ENCODE measurements at places on chromosomes 12 and 14.
A peak's percentile ranks its signal among the peaks of the same experiment; 100 is the strongest.

DNA sequence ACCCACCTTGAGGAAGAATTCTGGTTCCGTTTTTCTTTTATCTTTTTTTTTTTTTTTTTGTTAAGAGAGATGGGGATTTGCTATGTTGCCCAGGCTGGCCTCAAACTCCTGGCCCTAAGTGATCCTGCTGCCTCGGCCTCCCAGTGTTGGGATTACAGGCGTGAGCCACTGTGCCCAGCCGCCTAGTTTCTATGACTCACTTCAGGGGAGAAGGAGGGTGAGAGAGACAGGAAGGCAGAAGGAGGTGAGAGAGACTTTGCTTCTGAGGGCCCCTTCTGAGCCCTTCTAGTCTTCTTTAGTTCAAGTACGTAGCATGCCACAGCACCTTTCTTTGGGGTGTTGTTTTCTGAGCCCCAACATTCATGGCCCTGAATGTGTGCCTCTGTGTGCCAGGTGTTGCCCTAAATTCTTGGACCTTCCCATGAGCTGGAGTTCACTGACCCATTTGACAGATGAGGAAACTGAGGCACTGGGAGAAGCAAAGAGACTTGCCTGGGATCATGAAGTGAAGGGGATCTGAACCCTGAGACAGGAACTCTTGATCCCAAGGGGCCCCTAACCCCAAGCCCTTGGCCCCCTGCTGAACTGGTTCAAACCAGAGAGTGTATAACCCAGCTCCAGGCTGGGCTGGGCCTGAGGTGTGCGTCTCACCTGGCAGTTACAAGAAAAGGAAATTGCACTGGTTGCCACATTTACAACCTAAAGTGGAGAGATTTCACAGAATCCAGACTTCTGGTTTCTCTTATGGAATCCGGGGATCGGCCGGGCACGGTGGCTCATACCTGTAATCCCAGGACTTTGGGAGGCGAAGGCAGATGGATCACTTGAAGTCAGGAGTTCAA is 20.8 kb downstream of the SH2B3 start:
- no peak for DNase-seq

GRCh38 chr12:92078167-92079053 is 67.2 kb downstream of the BTG1 start:
- no peak for DNase-seq

GRCh38 chr12:79643821-79644220 is 46.9 kb downstream of the PAWR start:
- no peak for DNase-seq

GRCh38 chr12:93790472-93791152 is 113.4 kb downstream of the CRADD start:
- DNase-seq = peak; percentile 18

DNA sequence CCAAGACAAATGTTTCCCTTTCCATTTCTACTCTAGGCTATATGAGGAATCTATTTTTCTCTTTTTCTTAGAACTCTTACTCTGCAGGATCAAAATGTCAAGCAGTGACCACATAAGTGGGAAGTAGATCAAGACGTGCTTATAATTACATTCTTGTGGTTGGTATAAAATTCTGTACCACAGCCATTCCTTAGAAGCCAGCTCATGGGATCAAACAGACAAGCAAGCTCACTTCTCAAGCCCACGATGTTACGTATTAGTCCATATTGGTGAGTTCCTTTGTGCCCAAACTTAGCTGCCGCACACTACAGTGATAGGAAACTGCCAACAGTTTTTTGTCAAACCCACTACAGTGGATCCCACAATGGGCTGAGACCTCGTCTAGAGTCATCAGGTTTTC is 53.4 kb downstream of the IFNG start:
- DNase-seq = no peak

GRCh38 chr12:24232531-24232930 is 283.1 kb upstream of the SOX5 start:
- no peak for DNase-seq

- DNase-seq = peak; percentile 74
Observed at GRCh38 chr14:93892923-93893558, 34.1 kb upstream of the FAM181A start.

DNA sequence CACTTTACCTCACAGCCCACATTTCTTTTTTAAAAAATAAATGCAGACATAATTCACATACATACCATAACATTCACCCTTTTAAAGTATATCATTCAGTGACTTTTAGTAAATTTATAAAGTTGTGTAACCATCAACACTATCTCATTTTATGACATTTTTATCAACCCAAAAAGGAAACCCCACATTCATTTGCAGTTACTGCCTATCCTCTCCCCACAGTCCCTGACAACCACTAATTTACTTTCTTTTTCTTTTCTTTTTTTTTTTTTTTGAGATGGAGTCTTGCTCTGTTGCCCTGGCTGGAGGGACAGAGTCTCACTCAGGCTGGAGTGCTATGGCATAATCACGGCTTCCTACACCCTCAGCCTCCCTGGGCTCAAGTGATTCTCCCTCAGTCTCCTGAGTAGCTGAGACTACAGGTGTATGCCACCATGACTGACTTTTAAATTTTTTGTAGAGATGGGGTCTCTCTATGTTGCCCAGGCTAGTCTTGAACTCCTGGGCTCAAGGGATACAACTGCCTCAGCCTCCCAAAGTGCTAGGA is 1.5 kb upstream of the EP400 start:
- no peak for DNase-seq
